ENCODE measurements at places on chromosomes 4 and X.

DNA sequence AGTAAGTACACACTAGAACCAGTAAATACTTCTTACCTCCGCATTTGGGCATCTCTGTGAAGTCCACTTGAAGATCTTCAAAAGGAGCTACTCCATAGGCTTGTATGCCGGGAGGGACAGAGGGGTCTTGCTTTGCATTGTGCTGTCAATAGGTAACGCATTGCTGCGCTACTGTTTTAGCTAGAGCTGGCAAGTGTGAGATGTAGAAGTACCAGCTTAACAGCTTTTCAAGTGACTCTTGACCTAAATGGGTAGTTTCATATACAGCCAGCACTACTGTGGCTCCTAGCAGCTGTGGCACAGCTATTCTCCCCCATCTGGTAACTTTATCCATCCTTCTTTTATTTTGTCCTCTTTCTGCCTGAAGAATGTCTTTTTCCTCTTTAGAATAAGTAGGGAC is 205.3 kb upstream of the KLF8 start:
- no peak for DNase-seq

DNA sequence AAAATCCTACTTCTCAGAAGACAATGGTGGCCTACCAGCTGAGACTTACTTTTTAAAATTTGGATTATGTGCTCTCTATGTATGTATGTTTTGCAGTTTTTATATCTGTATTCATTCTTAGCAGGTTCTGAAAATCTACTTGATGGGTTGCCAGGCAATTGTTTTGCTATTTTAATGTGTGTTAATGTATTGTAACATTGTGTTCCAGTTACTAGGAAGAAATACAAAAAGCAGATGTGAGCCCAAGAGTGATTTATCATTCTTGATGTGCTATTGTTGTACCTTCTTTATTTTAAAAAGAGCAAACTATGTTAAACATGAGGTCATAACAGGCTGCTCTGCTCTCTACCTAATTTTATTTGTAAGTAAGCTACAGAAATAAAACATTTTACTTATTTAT is 81.9 kb downstream of the REPS2 start:
- no peak for DNase-seq

- no peak for DNase-seq
Measured at GRCh38 chr4:81621490-81621889, 149.8 kb upstream of the RASGEF1B start.

DNA sequence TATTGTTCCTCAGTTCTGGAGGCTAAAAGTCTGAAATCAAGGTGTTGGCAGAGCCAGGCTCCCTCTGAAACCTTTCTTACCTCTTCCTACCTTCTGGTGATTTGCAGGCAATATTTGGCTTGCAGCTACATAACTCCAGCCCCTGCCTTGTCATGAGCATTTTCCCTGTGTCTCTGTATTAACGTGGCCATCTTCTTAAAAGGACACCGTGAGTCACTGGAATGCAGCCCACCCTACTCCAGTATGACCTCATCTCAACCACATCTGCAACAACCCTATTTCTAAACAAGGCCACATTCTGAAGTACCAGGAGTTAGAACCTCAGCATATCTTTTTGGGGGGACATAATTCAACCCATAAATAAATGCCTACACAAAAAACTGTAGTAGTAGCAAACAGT is 40.7 kb downstream of the FANCB start:
- DNase-seq, result peak; percentile 5

- no peak for DNase-seq
Measured at GRCh38 chr4:89868276-89868675, 26.4 kb upstream of the MMRN1 start.

DNA sequence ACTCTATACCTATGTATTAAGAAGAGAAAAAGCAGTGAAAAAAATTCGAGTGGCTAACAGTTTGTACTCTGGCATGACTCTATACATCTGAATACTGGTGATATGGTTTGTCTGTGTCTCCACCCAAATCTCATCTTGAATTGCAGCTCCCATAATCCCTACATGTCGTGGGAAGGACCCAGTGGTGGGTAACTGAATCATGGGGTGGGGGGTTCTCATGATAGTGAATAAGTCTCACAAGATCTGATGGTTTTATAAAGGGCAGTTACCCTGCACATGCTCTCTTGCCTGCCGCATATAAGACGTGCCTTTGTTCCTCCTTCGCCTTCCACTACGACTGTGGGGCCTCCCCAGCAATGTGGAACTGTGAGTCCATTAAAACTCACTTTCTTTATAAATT is 70.4 kb downstream of the LRBA start:
- no peak for DNase-seq

DNA sequence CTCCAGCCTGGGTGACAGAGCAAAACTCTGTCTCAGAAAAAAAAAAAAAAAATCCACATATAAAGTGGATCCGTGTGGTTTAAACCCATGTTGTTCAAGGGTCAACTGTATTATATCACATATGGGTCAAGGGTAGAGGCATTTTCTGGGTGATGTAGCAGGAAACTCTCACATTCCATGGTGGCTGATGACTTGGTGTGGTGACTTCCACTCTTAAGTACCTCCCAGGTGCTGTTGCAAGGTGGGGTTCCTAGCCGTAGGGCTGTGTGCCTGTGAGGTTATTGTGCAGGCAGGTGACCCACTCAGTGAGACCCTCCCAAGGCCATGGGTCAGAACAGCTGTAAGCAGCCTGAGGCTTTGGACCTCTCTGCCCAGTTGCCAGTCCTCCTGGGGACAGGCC is 17.0 kb downstream of the ELF4 start:
- no peak for DNase-seq

GRCh38 chrX:135213200-135213844 is 38.5 kb upstream of the ETDA start:
- DNase-seq, result no peak

DNA sequence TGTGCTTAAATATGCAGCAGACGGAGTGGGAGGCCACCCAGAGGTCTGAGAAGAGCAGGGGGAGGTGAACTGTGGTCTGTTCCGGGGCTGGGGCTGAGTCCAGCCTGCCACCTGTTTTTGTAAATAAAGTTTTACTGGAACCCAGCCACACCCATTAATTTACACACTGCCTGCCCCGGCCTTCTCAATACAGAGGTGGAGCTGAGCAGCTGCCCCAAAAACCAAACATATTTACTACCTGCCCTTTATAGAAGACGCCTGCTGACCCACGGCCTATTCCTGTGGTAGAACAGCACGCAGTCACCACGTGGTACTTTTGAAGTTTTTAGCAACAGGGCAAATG is 45.9 kb downstream of the FGFRL1 start:
- DNase-seq, result no peak

DNA sequence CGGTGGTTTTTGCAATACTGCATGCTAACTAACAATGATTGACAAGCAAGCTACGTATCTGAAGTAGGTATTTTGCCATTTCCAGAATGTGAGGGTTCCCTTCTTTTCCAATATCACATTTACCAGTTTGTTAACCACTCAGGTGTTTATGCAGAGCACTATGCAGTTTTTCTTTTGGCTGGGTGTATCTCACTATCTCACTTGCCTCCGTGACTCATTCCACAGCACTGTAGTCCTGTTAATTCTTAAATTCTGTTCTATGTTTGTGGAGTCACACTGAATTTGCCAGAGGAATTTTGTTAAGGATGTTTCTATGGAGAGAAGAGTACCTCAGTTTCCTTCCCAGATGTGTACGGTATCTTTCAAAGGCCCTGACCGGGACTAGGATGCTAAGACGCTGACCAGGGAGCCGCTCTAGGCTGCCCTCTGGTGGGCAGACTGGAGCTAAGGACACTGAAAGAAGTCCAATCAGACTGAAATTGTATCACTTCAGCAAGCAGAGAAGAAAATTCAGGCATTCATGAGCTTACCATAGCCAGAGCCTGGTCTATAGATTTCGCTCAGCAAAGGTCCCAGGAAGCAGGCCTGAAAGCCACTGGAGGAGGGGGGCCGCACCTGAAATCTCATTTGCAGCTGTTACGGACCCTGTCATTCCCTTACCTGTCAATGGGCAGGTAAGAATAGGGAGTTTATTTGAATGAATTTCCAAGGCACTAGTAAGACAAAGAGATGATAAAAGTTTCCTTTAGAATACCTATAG is 388.4 kb upstream of the SPOCK3 start:
- peak; percentile 19 for DNase-seq

DNA sequence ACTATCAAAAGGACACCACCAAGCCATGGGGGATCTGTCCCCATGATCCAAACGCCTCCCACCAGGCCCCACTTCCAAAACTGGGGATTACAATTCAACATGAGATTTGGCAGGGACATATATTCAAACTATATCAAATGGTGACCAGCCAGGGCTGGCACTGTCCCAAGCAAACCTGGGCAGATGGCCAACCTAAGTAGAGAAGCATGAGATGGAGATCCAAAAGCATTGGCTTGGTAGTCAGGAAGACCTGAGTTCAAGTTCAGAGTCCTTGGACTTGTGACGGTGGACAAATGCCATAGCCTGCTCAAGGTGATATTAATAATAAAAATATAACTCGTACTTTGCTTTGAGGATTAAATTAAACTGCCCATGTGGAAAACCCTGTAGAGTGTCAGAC is 79.2 kb upstream of the HS3ST1 start:
- no peak for DNase-seq
